Lower lobe of right lung (tissue), 2 donors: ENCODE measurements at places on chromosomes 6 and 20.
A peak's percentile ranks its signal among the peaks of the same experiment; 100 is the strongest.

DNA sequence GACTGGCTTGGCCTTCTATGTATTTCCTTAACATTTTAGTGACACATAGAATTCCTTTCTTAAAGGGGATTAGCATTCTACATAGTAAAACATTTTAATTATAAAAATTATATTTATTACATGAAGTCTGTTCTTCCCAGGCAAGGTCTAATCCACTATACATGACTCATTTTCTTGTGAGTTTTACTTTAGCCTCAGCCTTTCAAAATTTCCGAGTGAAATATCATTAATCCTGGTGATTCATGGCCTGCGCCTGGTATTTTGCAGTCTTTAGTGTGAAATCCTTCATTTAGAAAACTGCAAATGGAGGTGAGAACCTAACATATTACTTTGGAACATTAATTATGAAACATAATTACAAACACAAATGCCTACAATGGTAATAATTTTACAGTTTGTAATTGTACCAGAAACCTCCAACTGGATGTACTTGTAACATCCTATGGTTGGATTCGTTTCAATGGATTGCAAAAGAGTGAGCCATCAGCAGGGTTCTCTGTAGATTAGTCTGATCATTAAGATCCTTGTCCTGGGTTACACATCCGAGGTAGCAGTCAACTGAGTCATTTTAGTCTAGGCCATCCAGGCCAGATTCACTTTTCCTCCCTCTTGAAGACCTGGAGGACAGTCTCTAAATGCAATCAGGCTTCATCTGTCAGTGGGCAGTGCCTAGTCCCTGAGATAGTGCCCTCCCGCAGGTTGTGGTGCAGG is 272.0 kb downstream of the PACRG start:
- DNase-seq: no peak

DNA sequence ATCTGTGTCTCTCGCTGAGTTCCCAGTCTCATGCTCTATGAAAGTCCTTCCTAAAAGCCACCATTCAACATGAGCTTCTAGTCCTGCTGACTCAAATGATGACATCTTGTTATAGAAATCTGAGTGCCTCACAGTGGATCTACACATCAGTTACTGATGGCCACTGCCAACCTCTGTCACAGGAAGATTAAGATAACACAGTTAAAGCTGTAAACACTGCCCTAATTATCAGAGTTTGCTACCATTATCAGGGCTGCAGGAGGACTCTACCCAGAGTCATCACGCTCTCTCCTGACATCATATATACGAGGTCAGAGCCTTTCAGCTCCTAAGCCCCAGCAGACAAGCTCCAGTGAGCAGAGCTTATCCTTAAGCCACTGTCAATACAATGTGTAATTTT is 63.2 kb downstream of the HIVEP2 start:
- DNase-seq: no peak

DNA sequence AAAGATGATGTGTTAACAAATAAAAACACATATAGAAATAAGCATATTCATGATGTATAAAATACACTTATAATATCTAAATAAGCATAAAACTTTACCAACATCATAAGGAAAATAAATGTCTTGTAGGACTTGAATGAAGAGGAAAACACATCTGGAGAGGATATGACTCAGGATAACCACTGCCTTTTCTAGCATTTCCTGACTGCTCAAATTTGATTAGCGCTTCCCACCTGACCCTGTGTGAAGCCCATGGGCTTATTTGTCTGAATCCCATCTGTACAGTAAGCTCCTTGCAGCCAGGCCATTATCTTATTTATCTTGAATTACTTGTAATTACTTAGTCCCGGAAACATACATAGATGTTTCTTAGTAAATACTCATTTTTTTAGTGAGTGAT is 608.6 kb downstream of the COL12A1 start:
- no peak for DNase-seq

DNA sequence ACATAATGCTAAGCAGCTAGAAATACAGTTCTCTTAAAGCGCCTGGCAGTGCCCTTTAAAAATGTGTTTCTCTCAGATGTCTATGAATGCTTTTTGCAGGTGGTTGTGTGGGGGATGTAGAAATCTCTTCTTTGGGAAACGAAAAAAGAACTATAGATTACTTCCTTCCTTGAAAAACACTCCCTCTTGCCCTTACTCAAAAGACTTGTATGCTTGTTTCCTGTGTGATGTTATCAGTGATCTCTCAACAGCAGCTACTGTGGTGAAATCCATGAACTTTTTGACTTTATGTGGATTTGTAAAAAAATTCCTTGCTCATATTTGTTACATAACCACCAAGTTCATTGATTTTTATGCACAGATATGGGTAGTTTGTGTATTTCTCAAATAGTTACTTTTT is 916.5 kb downstream of the QKI start:
- no peak for DNase-seq

DNA sequence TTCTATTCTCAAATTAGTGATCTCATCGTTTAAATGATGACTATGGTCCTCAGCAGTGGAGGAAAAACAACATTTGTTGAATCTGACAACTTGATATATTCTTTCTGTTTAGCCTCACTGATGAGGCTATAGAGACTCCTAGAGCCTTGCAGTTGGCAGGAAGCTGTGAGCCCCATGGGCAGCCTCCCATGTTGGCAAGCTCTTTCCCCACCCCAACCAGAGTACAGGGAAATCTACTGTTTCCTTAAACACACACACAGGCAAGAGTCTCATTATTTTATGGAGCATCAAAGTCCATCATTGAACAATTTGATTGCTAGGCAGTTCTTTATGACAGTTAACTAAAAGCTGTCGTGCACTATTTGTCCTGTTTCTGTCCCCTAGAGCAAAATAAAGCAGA is 498.2 kb upstream of the CITED2 start:
- no peak for DNase-seq

DNA sequence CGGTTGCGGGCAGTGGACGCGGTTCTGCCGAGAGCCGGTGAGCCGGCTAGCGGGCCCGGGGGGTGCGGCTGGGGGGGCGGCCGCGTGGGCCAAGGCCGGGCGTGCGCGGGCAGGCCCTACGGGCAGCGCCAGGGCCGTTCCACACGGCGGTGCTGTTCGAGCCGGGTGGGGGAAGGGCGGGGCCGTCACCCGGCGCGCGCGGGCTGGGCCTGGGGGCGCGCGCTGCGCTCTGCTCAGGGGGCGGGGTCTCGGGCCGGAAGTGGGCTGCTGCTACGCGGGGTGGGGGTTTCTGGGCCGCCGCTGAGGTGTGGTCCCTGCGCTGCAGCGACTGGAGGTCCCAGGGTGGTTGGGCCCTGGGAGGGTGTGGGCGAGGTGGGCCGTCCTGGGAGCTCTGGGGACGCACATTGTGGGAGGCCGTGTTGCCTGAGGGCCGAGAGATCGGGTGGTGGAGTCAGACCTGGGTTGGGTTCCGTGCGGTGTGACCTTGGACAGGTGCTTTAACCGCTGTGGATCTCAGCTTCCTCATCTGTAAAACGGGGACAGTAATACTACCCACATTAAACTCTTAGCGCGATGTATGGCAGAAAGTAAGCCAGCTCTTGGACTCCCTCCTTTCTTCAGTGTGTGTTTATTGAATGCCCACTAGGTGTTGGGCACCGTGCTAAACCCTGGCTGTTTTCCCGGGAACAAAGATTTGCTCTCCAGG is 391 bp downstream of the MAPRE1 start:
- DNase-seq: peak; percentile 78

- no peak for DNase-seq
These were observed 2.1 kb upstream of the ECHDC1 start for GRCh38 chr6:127345521-127345920.
